ENCODE measurements at places on chromosomes 4 and X.

GRCh38 chr4:146945556-146946374 is at the start of gene TTC29:
Gene TTC29, minus strand, starts transcription at chr4:146945864. Its CDS starts 5,969 bp downstream, at chr4:146939895.
- DNase-seq = peak; percentile 91

- DNase-seq = no peak
Measured at GRCh38 chr4:66923081-66923865, 622.0 kb downstream of the CENPC start.

GRCh38 chr4:31104577-31104976 is 384.4 kb downstream of the PCDH7 start:
- DNase-seq = no peak

DNA sequence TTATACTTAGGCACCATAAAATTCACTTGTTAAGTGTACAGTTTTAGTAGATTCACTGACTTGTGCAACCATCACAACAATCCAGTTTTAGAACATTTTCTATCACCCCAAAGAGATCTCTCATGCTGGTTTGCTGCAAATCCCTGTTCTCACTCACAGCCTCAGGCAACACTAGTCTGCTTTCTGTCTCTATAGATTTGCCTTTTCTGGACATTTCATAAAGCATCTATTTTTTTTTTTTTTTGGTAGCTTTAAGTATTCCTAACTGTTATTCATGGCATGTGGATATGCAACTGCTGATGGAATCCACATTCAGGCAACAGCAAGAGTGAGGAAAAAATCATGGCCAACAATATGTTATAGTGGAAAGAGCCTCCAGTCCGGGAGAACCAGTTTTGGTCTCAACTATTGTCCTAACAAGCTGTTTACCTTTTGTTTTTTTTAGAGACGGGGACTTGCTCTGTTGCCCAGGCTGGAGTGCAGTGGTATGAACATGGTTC is 27.0 kb upstream of the TMEM150C start:
- no peak for DNase-seq

GRCh38 chr4:164012396-164013027 is 518.0 kb downstream of the TMA16 start:
- no peak for DNase-seq

GRCh38 chrX:42289492-42290385 is 366.4 kb upstream of the CASK start:
- no peak for DNase-seq

DNA sequence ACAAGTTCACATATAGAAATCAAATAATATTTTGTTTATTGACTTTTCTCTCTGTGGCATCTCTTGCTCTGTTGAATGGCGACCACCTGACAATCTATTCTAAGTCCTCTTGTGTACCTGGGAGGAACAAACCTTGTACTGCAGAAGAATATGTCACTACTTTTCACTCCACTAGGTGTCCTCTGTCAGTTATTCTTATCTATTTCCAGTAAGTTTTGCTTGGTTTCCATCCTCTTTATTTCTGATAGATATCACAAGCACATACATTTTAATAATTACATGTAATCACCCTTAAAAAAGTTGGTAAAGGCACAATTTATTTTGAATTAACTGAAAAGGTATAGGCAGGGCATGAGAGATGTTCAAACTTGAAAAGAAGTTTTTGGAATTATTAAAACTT is 238.4 kb downstream of the SNCA start:
- DNase-seq = no peak

GRCh38 chr4:102734591-102735385 is 26.0 kb downstream of the MANBA start:
- no peak for DNase-seq

DNA sequence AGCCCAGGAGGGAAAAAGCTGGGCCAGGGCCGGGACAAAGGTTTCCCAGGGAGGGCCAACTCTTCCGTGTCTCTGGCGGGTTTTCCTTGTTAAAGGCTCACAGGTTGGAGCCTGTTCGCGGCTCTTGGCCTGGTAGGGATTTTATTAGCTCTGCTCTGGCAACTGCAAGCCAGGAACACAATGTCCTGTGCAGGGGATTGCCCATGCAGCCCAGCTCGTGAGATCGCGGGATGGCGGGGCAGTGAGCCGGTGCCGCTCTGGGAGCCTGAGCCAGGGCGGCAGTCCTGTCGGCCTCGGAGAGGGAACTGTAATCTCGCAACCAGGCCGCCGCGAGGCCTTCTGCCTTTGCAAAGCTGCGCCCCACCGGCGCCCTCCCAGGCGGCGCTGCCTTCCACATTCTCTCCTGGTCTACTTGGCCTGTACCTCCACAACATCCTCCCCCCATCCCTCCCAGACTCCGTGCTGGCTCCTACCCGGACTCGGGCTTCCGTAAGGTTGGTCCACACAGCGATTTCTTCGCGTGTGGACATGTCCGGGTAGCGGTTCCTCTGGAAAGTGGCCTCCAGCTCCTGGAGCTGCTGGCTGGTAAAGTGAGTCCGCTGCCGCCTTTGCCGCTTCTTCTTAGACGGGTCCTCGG is 2.1 kb downstream of the PITX2 start:
- DNase-seq = no peak

- DNase-seq = no peak
Measured at GRCh38 chrX:153379971-153380581, 21.1 kb downstream of the PNMA6E start.

DNA sequence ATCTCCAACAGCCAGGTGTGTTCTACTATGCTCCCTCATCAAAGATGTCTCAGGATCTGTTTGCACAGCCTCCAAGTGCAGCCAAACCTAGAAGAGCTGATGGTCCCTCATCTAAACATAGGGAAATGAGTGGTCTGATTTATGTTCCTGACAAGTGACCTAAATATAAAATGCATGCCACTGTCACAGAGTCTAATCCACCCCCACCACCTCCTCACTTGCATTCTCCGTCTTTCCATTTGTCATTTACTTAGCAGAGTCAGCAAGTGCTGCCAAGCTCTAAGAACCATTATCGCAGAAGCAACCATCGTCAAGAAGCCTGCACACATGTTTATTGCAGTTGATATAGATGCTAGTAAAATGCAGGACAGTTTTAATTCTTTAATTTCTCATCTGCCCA is 33.1 kb upstream of the VCX3A start:
- DNase-seq = no peak

- DNase-seq = no peak
Measured at GRCh38 chrX:72408885-72409284, 103.2 kb upstream of the CITED1 start.

DNA sequence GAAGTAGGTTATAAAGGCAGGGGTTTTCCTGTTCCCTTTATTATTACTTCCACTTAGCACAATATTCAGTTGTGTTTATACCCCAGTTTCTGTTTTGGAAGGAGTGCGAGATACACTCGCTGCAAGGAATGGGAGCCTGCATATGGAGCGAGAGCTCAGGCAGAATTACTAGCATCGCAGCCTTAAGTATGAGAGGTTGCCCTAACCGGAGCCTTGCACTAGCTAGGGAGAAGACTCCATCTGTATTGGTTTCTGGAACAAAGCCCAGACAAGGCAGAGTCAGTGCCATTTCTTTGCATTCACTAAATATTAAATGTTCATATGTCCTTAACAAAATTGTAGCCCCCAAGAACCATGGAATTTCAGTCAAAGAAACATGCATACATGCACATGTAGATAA is 6.2 kb upstream of the DCTD start:
- DNase-seq = no peak

DNA sequence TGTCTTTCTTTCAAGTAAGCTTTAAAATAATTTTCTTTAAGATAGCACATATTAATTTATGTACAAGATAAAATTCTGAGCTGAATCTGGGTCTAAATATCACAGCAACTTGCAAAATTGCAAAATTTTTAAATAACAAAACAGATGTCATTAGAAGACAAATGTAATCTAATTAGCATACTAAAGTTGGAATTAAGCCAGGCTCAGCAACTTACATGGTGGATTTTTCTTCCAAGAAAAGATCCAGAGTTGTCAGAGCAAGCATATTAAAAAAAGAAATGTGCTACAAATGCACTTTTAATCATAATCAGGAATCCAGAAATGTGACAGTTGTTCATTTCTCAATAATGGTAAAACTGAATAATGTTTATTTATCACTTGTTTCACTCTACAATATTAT is 906.9 kb upstream of the INTU start:
- no peak for DNase-seq

- DNase-seq = no peak
Measured at GRCh38 chrX:9847071-9847470, 60.8 kb downstream of the SHROOM2 start.

DNA sequence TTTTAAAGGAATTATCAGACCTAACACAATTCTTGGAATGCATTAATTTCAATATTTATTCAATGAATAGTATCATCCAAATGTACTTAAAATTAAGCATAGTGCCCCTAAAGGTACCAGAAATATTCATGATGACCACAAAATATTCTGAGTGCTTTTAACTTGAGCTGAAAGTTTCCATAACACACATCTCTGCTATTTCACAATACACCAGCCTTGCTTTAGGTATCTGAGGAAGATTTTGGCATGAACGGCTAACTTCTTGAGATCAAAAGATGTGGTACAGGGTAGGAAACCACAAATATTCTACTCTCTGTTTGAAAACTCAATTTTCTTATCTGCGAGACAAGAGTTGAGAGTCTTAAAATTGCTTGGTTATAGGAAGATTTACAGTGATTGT is 538.3 kb upstream of the PCDH7 start:
- DNase-seq = no peak

DNA sequence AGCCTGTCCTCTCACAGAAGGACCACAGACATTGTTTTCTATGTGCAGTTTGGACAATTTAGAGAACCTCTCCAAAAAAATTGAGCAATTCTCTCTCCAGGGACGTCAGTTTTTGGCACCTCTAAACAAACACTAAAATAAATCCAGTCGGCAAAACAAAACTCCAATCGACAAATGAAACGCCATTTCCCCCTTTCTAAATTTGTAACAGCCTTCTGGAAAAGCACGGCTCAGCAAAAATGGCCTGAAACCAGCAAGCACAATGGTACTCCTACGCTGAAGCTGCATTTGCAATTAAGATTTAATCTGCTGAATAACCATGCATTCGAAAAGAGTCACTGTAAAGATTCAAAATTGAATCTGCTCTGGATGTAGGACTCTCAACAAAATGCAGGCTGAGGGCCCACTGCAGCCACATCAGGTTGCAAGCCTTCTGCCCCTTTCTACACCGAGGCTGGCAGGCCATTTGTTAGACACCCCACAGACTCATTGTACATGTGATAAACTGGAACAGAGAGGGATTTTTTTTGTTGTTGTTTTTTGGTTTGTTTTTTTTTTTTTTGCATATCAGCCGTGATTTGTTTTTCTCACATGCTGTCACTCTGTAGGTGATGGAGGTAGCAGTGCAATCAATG is 79.9 kb upstream of the MAP3K15 start:
- DNase-seq = no peak

- DNase-seq = no peak
Measured at GRCh38 chr4:106048250-106048971, 153.1 kb downstream of the NPNT start.

DNA sequence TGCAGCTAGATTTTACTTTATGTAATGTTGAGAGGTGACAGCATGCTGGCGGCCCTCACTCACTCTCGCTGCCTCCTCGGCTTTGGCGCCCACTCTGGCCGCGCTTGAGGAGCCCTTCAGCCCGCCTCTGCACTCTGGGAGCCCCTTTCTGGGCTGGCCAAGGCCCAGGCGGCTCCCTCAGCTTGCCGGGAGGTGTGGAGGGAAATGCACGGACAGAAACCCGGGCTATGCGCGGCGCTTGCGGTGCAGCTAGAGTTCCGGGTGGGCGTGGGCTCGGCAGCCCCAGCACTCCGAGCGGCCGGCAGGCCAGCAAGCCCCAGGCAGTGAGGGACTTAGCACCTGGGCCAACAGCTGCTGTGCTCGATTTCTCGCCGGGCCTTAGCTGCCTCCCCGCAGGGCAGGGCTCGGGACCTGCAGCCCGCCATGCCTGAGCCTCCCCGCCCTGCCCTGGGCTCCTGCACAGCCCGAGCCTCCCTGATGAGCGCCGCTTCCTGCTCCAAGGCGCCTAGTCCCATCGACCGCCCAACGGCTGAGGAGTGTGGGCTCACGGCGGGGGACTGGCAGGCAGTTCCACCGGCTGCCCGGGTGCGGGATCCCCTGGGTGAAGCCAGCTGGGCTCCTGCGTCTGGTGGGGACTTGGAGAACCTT is 128.7 kb downstream of the GASK1B start:
- no peak for DNase-seq

DNA sequence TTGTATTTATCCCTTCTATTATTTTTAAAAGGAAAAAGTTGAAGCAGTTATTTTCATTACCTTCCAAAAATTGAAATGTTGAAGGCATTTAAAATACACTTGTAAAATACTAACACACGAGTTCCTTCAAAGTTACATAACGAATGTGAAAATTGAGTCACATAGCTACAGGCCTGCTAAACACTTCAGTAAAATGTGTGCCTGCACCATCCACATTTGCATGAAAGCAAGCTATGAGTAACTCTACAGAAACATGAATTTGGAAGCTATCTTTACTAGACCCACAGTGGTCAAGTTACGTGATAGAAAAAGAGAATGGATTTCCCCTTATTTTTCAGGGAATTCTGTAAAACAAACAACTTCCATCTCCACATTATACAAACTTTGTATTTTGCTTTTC is 1148.8 kb upstream of the PCDH7 start:
- DNase-seq = no peak

GRCh38 chrX:153974726-153975286 is 2.3 kb downstream of the TMEM187 start:
- no peak for DNase-seq

GRCh38 chrX:101191217-101191750 is 28.3 kb upstream of the DRP2 start:
- no peak for DNase-seq

DNA sequence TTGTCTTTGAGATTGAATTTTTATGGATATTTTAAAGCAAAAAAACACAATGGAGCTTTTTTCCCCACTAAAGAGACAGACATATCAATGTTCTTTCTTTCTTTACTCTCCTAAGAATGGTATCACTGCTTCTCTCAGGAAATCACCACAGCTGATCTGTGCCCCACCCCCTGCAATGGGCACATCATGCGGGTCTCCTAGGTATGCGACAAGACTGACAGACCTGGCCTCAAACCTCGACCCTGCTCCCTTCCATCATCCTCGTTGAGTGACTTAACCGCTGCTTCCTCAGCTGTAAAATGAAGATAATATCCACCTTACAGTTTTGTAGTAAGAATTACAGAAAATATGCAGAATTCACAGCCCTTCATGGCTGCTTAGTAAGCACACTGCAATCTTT is 58.3 kb downstream of the LEF1 start:
- DNase-seq = no peak

- DNase-seq = no peak
Measured at GRCh38 chr4:37615059-37615719, 71.0 kb downstream of the RELL1 start.

DNA sequence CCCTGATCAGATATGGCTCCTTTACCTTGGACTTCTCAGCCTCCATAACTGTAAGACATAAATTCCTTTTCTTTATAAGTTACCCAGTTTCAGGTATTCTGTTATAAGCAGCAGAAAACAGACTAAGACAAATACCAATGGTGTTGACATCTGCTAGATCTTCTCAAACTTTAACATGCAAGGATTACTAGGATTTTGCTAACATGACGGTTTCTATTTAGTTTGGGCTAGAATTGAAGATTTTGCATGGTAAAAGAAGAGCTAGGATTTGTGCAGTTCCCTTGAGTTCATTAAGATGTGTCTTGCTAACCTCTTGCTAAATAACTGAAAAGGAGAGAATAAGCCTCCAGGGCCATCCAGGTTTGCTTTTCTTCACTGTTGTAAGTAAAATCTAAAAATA is 5.3 kb upstream of the COPS4 start:
- no peak for DNase-seq

- DNase-seq = no peak
Measured at GRCh38 chr4:55385201-55385649, 10.5 kb upstream of the TMEM165 start.

GRCh38 chr4:158856852-158857251 is 88.0 kb downstream of the FNIP2 start:
- no peak for DNase-seq

Measured in ascending aorta (tissue), 2 donors.